CD4-positive, alpha-beta memory T cell (primary cell): ENCODE measurements at places on chromosomes 2 and 18. TPM values are rescaled to one million over a fixed set of nuclear protein-coding genes. Genes with fewer than 3 reads are reported as not detected.

NEU2 gene
- total RNA-seq, result not detected

DNA sequence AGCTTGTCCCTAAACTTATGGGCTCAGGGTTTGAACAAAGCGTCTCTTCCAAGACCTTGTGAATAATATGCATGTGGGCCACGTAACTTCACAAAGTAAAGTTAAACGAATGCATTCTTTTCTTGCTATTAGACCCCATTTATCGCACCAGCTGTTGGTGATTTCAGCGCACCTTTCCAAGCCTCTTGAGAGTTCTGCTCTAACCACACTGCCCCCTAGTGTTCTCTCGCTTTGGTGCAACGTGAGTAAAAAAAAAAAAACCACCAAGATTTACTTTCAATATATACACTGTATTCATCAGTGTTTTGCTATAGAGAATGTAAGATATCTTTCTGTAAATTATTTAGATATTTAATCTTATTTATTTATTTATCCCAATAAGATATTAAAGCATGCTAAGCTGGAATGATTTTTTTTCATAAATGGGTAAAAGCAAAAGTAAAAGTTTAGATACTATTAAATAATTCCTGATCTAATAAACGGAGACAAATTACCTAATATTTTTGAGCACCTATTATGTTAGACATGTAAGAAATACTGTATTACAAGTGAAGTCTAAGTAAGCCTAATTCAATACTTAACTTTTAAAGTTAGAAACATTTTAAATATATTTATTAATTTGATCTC is 459.5 kb downstream of the DLGAP1 start:
- H3K36me3 ChIP-seq, result no peaks in the 10 kb centered on the region
- no peak overlapping the region for H3K4me3 ChIP-seq
- no peaks in the 10 kb centered on the region for H3K27me3 ChIP-seq

METTL4 gene
- 25.8 TPM for total RNA-seq

TRMT61B gene
- 17.4 TPM for total RNA-seq

- H3K4me3 ChIP-seq, result no peak overlapping the region
- no peaks in the 10 kb centered on the region for H3K36me3 ChIP-seq
- no peak for DNase-seq
- no peaks in the 10 kb centered on the region for H3K4me1 ChIP-seq
Observed at GRCh38 chr18:12233378-12233777, 20.8 kb upstream of the CIDEA start.
